CD4-positive, alpha-beta memory T cell (primary cell): ENCODE measurements at places on chromosomes 3 and 15.

- DNase-seq, result no peak
These were observed 79.7 kb upstream of the CDIN1 start for GRCh38 chr15:36499412-36500389.

DNA sequence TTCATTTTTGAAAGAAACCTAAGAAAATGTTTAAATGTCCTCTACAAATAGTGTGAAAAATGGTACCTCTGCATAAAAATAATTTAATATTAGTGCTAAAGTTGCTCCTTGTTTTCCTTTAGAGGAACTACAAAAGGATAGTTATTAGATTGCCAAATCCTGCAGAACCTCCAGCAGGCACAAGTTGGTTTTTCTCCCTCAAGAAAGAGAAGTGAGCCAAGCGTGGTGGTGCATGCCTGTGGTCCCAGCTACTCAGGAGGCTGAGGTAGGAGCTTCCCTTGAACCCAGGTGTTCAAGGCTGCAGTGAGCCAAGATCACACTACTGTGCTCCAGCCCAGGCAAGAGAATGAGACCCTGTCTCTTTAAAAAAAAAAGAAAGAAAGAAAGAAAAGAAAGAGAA, 85.1 kb upstream of the TSEN2 start:
- DNase-seq, result no peak

DNA sequence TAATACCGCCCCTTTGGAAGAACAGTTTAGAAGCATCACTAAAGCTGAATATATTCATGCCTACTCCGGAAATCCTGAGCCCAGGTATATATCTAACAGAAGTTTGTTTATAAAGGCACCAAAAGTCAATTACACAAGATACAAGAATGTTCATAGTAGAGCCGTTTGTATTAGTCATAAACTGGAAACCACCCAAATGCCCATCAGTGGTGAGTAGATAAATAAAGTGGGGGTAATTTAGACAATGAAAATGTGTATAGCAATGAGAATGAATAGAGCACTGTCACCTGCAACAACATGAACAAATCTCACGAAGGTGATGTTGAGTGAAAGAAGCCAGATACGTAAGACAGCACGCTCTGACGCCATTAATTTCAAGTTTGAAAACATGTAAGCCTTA, 68.3 kb upstream of the GLCE start:
- no peak for DNase-seq

DNA sequence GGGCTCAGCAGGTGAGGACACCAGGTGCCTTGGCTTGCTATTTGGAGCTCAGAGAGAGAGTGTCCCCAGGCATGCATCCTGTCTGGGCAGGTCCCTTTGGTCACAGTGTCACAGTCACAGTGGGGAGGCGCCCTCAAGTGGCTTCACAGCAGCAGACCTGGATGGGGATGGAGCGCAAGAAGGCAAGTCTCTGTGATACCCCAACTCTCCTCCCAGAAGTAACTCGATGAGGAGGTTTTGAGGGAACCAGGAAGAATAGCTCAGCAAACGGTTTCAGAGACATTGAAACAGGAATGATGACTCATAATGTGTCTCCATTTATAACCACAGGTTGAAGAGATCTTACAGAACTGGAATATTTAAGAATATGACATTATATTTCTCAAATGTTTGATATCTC, 66.5 kb upstream of the SH3GL3 start:
- DNase-seq, result no peak

GRCh38 chr15:49715211-49715610, 94.4 kb downstream of the DTWD1 start:
- no peak for DNase-seq

- peak; percentile 19 for DNase-seq
These were observed 824 bp upstream of the CILP start for GRCh38 chr15:65212097-65212496.
